ENCODE measurements at places on chromosomes 1 and 21.

DNA sequence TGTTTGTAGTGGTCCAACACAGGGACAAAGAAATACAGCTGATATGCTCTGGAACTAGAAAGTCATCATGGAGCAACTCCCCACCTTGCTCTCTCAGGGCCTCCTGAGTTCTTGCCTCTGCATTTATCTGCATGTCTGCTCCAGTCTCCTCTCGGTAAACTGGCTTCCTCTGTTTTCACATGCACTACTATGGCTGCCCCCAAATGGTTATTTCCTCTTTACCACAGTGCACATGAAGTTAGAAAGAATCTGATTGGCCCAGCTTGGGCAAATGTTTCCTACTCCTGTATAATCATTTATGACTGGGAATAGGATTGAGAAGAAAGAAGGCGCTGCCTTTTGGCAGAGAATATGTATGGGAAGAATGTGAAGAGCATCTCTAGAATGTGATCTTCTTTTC lies 16.5 kb upstream of the PSMB2 start:
- no peak for DNase-seq

GRCh38 chr1:156768610-156769295 lies 1.4 kb downstream of the PRCC start:
- no peak for DNase-seq

GRCh38 chr1:31069392-31069791 lies 3.9 kb upstream of the PUM1 start:
- DNase-seq: no peak

DNA sequence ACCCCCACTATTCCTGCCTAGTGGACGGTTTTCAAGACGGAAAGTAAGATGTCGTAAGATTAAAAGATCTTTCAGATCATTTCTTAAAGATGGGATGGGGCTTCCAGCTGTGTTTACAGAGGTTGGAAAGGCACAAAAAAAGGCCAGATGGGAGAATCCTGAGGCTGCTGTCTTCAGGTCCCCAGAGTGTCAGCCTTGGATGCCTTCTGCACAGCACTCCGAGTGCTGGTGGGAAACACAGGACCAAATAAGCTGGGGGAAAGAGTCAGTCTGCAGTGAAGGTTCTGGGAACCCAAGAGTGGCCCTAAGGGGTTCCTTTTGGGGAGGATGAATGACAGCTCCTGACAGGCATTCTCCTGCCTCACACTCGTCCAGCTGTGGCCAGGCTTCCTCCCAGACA lies 96.5 kb downstream of the COLGALT2 start:
- DNase-seq: no peak

DNA sequence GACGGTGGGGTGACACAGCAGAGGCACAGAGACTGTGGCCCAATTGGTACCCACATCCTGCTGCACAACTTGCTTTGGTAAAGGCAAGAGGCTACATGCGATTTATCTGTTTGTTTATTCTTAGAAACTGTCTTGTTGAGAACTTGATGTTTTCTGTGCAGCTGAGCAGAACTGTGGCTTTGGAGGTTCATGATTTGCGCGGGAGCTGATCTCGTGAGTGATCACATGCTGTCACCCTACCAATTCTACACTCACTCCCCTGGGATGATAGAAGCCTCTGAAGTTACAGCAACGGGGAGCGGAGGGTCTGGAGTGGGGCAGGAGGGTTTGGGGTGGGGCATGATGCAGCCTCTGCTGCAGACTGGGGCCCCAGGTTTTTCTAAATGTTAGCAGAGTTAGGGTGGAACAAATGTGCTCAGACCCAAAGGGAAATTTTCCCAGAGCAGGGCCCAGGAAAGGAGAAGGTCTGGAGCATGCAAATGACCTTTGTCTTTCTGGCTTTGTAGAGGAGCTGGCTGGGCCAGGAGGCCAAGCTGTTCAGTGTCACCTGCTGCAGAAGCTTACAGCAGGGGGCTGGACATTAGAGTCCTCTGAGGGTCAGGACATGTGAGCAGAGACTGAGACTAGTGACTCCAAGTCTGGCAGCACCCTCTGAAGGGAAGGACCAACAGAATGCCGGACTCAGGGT lies 83.6 kb downstream of the GRIK3 start:
- DNase-seq: no peak

DNA sequence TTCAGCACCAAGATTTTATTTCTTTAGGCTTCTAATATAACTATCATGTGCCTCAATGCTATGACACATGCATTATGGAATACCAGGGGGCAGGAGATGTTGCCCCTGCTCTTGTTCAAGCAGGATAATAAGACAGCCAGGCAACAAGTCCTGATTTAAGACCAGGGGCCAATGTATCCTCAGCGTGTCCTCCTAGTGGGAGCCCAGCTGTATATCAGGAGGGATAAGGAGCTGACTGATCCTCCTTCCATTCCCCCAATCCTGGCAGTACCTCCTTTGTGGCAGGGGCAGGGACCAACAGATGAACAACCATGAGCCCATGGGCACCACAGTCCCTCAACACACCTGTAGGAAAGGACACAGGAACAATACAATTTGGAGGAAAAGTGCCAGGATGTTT lies 29.3 kb downstream of the SORT1 start:
- DNase-seq: no peak

DNA sequence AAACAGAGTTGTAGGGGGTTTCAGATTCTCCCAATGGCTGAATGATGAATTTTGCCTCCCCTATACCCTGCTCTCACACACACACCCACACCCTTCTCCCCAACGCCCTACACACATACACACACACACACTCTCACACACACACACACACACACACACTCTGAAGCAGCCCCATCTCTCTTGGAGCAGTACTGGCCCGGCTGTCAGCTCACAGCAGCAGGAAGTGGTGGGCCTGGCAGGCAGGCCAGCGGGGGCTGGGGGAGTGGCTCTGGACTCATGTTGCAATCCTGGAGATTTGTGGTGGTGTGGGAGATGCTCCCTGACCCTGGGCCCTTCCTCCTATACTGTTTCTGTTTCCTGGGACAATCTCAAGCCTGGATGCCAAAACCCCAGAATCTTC lies 2.2 kb downstream of the IKBKE start:
- peak; percentile 94 for DNase-seq

DNA sequence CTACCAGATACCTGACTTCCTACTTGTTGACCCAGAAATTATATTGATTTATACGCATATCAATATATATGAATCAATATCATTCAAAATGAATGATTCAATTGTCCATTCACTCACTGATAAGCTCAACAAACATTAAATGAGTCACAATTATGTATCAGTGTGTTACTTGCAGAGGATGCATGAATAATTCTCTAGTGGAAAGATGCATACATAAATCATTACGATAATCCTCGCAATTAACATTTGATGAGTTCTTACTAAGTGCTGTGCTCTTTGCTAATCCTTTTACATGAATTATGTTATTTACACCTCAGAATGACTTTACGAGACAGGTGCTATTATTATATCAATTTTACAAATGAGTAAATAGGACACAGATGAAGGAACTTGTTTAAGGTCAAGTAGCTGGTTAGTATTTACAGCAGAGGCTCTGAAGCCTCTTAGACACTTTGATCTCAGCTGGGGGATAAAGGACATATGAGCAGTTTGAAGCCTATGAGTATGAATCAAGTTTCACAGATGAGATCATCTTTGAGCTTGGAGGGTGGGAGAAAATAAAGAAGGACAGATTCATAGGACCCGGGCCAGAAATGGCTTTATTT lies 112.8 kb upstream of the ADAMTS5 start:
- DNase-seq: no peak

GRCh38 chr1:115090186-115090490 lies 835 bp upstream of the TSPAN2 start:
- no peak for DNase-seq

- peak; percentile 13 for DNase-seq
Measured at GRCh38 chr1:14094611-14095400, 394.8 kb downstream of the PRDM2 start.

DNA sequence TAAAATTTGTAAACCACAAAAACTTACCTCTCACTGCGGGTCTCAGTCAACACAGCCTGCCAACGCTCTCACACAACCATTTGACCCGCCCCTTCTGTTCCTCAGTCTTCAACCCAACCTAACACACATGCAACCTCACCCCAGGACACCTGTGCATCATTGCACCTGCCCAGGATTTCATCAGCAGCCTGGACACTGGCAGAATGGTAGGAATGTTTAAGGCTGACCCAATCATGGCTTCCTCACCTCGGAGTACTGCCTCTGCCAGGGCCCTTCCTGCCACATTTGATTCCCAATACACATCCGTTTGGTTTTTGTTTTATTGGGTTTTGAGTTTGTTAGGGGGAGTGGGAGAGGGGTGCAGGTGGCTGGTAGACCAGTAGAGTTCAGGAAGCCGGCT lies 40.7 kb downstream of the TOMM20 start:
- no peak for DNase-seq

GRCh38 chr21:42056996-42057689 lies 14.0 kb upstream of the UMODL1 start:
- peak; percentile 23 for DNase-seq

DNA sequence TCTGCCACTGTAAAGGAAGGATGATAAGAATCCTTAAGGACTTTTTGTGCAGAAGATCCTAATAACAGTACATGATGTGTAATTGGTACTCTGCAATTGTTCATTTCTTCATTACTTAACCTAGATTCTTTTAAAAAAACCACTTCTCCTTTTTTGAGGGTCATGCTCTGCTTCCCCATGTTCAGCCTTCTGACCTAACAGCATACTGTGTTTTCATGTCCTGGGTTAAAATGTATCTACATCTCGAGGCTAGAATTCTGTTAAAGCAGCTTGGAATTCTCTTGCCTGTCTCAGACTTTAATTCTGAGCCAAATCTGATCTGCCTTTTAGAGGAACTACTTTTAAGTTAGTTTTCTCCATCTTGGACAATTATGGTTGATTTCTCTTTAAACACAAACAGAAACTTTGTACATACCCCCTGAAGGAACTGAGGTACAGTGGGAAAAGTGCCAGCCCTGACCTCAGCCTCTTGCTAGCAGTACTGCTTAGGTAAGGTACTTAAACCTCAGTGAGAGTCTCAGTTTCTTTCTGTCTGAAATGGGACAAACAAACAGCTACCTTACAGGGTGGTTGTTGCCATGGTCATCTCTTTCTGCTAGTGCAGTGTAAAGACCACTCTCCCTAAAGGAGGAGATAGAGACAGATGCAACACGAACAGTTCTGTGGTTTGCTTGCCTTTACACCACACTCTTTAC lies 103.2 kb upstream of the DYNLT5 start:
- DNase-seq: peak; percentile 66

GRCh38 chr1:46948629-46949416 lies 7.5 kb upstream of the CYP4A11 start:
- peak; percentile 1 for DNase-seq

- DNase-seq: no peak
Measured at GRCh38 chr1:146039844-146040194, 18.3 kb upstream of the HJV start.

DNA sequence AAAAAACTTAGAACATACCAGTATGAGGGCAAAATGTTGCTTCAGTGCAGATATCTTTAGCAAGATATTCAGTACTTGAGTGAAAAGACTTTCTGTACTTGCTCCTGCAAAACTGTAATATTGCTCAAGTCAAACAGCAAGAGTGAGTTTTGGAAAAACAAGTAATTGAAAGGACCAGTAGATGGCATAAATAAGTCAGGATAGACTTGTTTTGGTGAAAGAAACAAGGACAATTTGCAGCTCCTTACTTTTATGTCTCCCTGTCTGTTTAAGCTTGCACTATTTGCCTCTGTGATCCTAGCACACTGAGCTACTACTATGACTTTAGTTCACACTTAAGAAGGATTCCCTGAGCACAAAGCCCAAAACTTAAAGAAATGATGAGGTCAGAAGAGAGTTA lies 39.1 kb downstream of the IFI44 start:
- DNase-seq: peak; percentile 83

DNA sequence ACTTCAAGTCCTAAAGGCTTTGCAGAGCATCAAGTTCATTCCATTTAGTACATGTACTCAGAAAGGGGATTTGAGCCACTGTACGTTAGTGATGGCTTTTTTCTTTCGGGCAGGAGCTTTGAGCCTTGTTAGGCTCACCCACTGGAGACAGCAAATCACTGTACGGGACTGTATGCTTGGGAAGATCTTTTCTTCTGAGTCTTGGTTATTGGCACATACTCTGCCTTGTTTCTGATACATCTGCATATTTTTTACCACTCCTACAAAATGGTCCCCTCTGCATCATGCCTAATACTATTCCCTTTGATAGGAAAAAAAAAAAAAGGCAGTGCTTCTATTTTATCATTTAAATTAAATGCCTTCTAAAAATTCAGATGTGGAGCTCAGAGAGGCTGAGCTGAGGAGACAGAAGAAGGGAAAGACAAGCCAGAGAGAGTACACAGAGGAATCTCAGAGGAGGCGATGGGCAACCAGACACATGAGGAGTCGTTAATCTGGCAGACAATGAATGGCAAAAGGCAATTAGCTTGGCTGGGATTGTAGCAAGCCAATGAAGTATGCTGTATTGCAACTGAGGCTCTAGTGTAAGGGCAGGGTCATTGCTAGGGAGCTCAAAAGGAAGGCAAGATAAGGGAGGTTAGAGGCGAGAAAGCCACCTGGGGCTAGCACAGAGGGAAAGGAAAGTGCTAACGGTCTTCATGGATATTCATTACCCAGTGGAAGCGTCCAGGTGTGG lies 39.4 kb downstream of the PHC2 start:
- no peak for DNase-seq

DNA sequence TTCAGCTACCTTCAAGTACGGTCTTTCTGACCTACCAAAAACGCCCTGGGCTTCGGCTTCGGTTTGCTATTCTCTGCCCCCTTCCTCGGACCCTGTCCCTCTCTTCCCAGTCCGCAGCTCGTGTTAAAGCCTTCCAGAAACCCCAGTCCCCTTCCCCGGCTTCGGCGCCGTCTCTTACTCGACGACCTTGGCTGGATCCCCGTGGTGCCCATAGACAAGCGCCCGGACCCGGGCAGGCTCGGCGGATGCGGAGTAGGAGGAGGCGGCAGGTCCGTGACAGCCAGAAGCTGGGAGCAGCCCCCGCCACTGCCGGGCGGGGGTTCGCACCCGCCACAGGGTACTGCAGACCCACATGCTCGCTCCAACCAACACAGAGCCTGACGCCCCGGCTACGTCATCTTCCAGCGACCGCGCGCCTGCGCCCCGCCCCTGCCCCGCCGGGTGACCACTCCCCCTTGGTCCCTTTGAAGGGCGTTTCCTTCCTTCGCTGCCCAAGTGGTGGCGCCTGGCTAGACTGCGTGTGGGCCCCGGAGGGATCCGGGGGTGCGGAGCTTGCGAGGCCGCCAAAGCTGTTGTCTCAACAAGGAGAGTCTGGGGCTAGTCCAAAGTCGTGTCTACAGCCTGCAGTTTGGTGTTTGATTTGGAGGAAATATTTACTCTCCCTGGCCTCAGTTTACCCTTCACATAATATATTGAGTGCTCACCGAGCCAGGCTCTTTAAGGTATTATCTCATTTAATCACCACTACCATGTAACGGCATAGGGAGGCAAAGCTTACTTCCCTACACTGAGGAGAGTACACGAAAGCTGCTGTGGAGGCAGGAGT lies at the start of gene MECR:
TSS of gene MECR (minus strand) at position 382 of the 826 bp plus-strand sequence. CDS start at position 354, 28 bp downstream.
- DNase-seq: peak; percentile 93
